KG1 (cell line): ENCODE measurements at places on chromosomes 7 and 10.

DNA sequence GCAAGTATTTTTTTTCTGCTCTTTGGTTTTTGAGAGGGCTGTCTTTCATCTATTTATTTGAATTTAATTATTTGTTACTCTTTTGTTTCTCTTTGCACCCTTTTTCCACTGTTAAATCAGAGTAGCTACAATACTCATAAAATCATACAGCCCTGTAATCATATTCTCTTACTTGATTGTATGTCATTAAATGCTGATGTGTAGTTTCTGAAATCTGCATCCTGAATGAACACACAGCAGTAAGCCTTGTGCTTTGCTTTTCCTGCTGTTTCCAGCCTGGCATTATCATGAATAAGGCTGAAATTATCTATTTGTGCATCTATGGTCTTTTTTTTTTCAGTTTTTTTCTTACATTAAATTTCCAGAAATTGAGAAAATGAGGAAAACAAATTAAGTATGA, 4.1 kb downstream of the LRRC18 start:
- DNase-seq, result no peak

DNA sequence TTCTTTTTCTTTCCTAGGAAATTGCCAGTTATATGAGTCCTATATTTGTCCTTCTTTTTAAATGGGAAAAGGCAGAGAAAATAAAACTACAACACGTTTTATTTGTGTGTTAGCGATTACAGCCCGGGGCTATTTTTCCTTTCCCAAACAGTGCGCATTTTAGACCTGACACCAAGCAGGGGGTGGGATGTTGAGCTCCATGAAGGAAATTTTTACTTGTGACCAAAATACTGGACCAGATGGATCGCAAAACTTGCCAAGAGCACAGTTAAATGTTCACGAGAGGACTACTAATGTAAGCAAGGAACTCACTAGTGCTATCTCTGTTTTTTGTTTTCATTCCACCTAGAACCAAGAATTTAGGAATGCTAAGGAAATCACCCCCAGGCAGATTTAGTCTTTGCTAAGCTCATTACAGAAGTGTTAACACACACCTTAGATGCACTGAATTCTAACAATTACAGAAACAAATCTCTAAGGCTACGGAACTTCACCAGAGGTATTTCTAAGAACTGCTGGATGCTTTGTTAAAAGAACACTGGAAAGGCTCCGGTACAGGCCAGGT, 114.8 kb downstream of the JAZF1 start:
- DNase-seq, result no peak

DNA sequence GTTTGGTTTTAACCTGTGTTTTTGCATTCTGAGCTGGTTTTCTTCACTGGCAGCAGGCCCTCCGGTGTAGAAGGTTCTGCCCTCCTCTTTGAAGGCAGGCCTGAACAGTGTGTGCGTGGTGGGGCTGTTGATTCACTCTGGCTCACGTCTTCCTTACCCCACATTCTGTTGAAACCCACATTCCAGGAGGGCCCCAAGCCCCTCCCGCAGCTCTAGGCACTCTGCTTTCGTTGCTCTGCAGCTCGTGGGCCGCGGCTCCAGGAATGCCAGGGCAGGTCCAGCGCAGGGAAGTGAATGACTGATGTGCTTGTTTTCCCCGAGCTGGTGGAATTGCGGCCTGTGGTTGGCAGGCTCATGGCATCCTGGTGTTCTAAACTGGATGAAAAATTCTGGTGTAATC, 49.0 kb downstream of the HTRA1 start:
- DNase-seq, result no peak

GRCh38 chr7:15403315-15403714, 158.5 kb downstream of the AGMO start:
- no peak for DNase-seq

- DNase-seq, result no peak
These were observed 124.7 kb upstream of the C1QL3 start for GRCh38 chr10:16646181-16647059.

DNA sequence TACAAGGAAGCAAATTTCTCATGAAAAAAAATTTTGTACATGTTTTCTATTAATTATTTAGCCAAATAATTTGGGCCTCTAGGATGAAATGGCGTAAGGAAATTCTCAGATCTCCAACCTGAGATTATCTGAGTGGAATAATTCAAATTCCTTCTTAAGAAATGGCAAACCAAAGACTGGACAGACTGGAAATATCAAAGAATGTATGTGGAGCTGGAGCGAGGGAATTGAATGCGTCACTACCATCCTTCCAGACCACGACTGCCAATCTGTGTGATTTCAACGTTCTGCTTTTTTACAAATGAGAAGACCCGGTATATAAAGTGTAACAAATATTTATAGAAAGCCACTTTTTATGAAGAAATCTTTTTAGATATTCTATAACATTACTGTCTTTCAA, 12.4 kb upstream of the BLNK start:
- no peak for DNase-seq

DNA sequence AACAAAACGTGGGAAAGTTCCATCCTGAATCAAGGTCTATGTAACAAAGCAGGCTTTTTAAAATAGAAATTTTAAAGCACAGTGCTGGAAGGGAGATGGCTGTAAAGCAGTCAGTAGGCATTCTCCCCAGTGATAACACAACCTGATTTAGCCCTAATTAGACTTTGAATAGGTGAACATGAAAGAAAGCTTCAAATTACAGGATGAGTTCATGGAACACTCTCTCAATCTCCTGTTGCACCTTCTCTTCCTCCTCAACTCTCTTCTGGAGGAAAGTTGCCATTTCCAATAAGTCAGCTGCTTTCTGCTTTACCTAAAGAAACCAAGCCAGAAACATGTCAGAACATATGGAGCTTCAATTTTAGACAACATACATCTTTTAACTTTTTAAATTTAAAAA, 20.1 kb downstream of the SFR1 start:
- DNase-seq, result no peak

GRCh38 chr10:114404171-114405010, at the start of gene AFAP1L2:
TSS of gene AFAP1L2 (minus strand) at chr10:114404502. CDS start at chr10:114404455, 47 bp downstream.
- no peak for DNase-seq

DNA sequence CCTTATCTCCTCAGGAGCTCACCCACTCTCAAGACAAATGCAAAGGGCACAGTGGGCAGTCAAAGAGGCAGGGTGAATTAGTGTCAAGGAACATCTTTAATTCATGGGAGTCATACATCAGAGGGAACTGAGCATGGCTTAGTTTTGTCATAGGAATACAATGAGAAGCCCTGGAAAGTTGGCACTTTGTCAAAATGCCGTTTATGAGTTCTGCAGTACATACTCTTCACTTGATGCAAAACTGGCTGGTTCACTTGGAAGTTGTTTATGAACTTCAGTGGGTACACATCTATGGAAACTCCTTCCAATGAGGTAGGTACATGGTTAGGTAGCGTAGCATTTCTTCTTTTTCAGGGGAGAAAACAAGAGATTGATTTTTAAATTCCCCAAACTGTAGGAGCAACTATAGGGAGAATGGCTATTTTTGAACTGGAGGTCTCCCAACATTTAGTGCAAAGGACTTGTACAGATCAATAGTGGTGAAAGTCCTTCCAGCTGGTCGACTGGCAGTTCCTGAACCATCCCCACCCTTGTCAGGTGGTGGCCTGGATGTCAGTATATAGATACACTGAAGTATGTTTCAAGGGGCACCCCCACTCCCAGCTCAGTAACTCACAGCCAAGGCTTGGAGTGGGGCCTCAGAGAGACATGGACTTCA, 580.5 kb downstream of the REEP3 start:
- DNase-seq, result no peak

DNA sequence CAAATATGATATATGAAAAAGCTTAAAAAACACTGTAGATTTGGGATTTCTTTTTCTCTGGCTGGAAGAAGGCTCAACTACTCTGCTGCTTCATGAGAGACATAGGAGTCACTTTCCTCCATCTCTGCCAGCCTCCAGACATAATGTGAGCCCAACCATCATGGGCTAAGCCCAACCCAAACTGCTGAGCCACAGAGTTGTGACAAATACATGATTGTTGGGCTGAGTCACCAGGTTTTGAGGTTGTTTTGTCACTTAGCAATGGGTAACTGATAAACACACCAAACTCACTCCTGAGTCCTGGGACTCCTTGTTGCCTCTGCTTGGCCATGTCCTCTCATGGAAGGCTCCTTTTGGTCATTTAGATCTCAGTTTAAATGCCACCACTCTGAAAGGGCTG, 381.8 kb upstream of the FZD8 start:
- no peak for DNase-seq
